Naive thymus-derived CD4-positive, alpha-beta T cell (primary cell): ENCODE measurements at places on chromosomes 6 and 20. TPM values are rescaled to one million over a fixed set of nuclear protein-coding genes. Genes with fewer than 3 reads are reported as not detected.

GRCh38 chr6:12012558-12013306, 620 bp downstream of the HIVEP1 start:
- DNase-seq: peak; percentile 69

- no peak for DNase-seq
Measured at GRCh38 chr20:49785852-49786175, 26.8 kb upstream of the SLC9A8 start.

- no peak for DNase-seq
Measured at GRCh38 chr6:80021591-80021990, 17.1 kb downstream of the TTK start.

DNA sequence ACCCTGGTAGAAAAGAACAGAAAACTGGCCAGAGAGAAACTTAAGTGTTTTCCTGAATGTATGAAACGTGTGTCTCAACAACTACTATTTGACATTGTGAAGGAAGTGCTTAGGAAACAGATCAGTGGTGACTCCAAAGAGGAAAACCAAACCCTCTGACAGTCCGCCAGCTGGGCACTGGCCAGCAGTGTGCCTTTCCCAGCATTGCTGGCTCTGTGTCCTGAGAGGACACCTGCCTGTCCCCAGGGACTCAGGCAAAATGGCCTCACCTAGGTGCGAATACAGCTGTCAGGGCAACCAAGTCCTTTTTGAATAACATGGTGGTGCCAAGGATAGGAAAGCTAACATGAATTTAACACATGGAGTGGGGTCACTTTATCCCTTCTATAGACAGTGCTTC, 72.5 kb downstream of the NDUFAF5 start:
- no peak for DNase-seq

- DNase-seq: no peak
Measured at GRCh38 chr20:42340368-42340767, 722.2 kb upstream of the CHD6 start.

- no peak for DNase-seq
Measured at GRCh38 chr20:47865912-47866311, 80.6 kb upstream of the SULF2 start.

GRCh38 chr20:17648315-17648646, 33.8 kb downstream of the RRBP1 start:
- no peak for DNase-seq

DNA sequence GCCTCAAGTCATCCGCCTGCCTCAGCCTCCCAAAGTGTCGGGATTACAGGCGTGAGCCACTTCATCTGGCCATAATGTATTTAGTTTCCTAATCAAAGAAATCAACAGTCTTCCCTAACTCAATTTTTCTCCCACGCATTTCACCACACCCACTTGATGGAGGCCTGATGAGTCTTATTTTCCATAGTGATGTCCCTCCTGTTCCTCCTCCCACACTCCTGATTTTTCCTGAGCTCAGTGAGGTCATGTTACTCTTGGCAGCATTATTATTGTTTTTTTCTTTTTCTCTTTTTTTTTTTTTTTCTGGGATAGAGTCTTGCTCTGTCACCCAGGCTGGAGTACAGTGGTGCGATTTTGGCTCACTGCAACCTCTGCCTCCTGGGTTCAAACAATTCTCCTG, 8.9 kb downstream of the ABRACL start:
- no peak for DNase-seq

DNA sequence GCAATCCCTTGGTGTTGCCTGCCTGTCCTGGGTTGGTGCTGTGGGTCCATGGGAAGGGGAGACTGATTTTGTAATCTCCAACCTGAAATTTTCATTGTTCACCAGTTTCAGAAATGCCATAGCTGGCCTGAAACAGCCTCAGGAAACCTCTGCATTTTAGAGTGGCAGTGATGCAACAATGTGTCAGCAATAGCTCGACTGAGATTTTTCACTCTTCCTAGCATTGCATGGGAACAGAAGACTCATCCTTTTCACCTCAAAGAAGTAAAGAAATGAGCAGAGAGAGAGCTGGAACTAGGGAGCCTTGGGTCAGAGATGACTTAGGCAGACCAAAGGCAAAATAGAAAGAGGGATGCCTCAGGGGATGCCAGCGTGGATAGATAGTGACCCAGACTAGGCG, 23.7 kb upstream of the TMEM14A start:
- DNase-seq: no peak

- DNase-seq: no peak
Measured at GRCh38 chr6:11206576-11206975, 25.9 kb downstream of the NEDD9 start.

- no peak for DNase-seq
Measured at GRCh38 chr6:108712946-108713345, 135.3 kb upstream of the ARMC2 start.

DNA sequence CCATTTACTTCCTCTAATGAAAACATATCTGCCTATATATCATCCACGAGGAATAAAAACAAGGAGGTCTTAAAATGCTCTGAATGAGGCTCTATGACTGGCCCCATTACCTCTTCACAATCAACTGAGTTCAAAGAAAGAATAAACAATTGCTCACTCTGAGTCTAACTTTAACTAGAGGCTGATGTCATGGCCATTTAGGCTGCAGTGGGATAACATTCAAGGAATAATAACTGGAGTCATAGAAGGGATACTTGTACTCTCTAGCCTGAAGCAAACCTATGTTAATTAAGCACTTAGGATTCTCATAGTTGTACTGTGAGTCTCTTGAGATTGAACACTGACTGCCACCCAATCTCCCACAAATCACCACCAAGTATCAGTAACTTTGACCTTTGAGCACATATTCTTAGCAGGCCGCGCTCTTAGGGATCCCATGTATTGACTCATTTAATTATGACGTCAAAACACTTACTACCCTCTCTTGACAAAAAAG, 70.2 kb downstream of the PERP start:
- no peak for DNase-seq

GRCh38 chr6:91079969-91080368, 493.1 kb upstream of the MAP3K7 start:
- DNase-seq: no peak

- DNase-seq: no peak
Measured at GRCh38 chr20:22689266-22689665, 104.9 kb upstream of the FOXA2 start.

GRCh38 chr6:154841109-154841508, 107.9 kb downstream of the SCAF8 start:
- DNase-seq: no peak

DNA sequence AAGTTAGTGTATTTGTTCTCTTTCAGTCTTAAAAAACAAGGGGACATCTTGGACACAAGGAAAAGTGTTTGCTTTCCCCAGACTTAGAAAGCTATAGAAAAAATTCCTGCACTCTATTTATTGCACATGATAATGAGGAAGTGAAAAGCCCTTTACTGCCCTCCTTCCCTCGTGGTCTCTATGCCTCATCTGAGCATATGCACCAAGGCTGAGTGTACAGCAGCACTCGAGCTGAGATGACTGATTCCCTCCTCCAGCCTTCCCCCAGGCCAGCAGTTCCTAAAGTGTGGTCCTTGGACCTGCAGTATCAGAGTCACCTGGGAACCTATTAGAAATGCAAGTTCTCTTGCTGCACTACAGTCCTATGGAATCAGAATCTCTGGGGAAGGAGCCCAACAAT, 14.3 kb upstream of the LAMP5 start:
- no peak for DNase-seq

GRCh38 chr6:35622283-35622682, 66.4 kb downstream of the FKBP5 start:
- no peak for DNase-seq

GRCh38 chr6:17418281-17419188, 25.1 kb downstream of the CAP2 start:
- no peak for DNase-seq

DNA sequence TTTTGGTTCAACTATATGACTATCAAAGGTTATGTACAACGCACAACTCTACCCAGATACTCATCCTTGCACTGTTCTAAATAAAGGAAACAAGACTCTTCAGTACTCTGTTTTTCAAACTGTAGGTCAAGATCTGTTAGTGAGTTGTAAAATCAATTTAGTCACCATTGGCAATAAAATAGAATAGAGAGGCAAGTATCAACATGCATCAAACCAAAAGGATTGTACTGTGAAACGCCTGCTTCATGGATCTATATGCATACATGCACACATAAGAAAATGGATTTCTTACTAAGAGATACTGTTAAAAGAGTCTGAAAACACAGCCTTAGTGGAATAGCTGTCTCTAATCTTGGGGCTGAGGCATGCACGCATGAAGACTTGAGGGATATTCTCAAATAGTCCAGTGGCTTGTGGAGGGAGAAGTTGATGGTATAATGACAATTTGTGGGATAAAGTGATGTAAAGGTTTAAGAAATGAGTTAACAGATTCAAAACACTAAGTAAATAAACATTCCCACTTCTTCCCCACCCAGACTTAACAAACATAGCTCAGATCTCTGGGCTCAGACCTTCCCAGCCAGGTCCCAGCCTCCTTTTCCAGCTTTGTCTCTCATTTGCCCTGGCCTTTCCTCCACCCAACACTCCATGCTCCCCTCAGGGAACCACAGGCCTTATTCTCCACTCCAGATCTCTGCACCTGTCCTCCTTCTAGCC, 10.7 kb upstream of the LZTS3 start:
- no peak for DNase-seq

- DNase-seq: no peak
Measured at GRCh38 chr6:112931832-112932231, 584.7 kb downstream of the RFPL4B start.

- peak; percentile 85 for DNase-seq
Measured at GRCh38 chr6:33344701-33345697, 27.5 kb upstream of the ZBTB22 start.

DNA sequence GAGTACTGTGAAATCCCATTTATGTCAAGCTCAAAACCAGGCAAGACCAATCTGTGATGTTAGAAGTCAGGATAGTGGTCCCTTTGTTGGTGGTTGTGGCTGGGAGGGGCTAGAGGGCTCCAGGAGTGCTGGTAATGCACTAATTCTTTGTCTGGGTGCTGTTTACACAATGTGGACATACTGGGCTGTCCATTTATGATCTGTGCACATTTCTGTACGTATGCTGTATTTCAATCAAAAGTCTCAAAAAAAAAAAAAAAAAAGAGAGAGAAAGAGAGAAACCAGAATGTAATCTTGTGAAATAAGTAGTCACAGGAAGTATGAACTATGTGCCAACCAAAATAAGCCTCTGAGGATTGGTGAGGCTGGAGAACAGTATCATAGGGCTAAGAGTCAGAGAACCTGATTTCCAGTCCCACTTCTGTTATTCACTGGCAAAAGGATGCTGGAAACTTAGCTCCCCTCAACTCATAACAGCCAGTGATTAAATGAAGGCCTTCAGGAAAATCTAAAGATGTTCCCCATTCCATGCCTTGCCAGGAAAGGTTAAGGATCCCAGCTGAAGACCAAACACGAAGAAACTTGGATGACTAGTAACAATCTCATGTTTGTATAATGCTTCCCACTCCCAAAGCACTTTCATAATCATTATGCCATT, 19.6 kb upstream of the TRAM2 start:
- no peak for DNase-seq

DNA sequence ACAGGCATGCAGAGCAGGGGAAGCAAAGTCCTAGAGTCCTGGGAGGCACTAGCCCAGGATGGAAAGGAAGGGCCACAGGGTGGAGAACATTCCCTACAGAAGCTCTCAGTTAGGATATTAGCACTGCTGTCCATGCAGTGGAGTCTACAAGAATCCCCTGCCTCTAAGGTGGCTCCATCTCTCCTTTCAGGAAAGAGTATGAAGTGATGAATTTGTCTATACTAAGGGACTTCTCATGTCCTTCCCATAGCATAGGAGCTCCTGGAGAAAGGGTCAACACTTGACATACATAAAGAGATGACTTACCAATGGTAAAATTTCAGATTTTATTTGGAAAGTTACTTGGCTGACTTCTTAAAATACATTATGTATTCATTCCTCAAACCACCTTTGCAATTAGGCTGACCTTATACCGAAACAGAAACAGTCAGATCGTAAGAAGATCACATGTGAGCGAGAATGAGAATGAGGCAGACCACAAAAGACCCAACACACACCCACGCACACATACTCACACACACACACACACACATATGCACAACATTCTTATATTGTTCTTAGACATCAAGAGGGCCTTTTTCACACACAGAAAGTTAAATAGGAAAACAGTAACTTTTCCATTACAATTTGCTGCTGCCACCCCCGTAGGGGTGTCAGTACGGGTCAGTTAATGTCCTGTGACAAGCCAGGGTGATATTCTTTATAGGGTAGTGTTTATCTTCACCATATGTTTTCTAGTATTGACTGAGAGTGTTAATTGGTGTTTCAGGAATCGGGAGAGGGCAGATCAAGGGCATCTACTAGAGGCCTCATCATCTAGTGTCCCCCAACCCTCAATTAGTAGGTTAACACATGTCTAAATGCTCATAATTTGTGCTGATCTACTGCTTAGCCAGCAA, 159.4 kb downstream of the FAXC start:
- peak; percentile 24 for DNase-seq

Gene RNGTT
- total RNA-seq: 20.8 TPM

Gene IL17A
- total RNA-seq: not detected

Gene TCF21
- total RNA-seq: not detected in 2 replicates

Gene MBOAT1
- 9.5 TPM for total RNA-seq

Gene MACROD2
- not detected for total RNA-seq

Gene HSPA1A
- 27.1 TPM for total RNA-seq

Gene RANBP9
- 51.5 and 56.9 TPM in 2 replicates for total RNA-seq

Gene ELOVL4
- 0.37 TPM for total RNA-seq

Gene TBP
- 26.0 TPM for total RNA-seq

Gene FAM184A
- 6.0 TPM for total RNA-seq

Gene ADNP
- total RNA-seq: 64.2 TPM

Gene TXLNB
- 0.56 and 1.1 TPM in 2 replicates for total RNA-seq

Gene CLDN20
- total RNA-seq: not detected

Gene HLA-DRA
- total RNA-seq: 36.0 TPM

Gene PRND
- total RNA-seq: not detected

Gene ULBP1
- not detected for total RNA-seq

Gene SMLR1
- not detected in 2 replicates for total RNA-seq

Gene KHDRBS2
- total RNA-seq: not detected in 2 replicates

Gene TRPC4AP
- 50.5 and 51.1 TPM in 2 replicates for total RNA-seq
